ENCODE measurements at places on chromosomes 16 and 17.

DNA sequence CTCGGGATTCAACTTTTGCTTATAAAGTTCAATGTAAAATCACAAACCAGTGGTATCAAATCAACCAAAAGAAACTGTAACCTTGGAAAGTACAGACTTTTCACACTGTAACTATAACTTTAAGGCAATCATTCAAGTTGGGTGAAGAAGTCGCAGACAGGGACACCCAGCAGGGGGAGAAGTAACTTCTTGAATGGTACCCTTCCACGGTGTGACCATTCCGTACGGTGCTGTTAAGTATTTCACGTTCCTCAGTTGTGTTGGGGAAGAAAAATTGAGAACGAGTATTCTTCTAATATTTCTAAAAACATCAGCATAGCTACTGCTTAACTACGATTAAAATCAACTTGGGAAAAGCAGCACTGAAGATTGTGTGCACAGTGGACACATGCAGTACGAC, 55.8 kb downstream of the MYH10 start:
- DNase-seq = no peak

DNA sequence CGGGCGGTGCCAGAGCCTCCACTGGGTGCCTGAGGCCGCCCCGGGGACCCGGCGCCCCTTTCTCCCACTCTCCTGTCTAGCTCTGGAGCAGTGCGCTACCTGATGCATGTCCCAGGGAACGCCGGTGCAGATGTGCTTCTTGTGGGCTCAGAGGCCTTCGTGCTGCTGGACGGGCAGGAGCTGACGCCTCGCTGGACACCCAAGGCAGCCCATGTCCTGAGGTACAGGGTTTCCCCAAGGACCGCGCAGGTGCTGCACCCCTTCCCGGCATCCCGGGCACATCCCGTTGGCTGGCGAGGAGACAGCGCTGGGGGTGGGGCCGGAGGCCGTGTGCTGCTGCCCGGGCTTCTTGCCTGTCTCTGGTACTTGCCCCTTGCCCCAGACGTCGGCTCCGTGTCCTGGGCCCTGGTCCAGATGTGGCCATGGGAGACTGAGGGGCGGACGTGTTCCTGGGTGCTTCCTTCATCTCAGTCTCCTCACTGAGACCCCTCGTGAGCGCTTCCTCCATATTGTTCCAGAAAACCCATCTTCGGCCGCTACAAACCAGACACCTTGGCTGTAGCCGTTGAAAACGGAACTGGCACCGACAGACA, 12.5 kb downstream of the RGS11 start:
- DNase-seq = no peak

- DNase-seq = no peak
These were observed 5.2 kb upstream of the CDK3 start for GRCh38 chr17:75995385-75995925.

DNA sequence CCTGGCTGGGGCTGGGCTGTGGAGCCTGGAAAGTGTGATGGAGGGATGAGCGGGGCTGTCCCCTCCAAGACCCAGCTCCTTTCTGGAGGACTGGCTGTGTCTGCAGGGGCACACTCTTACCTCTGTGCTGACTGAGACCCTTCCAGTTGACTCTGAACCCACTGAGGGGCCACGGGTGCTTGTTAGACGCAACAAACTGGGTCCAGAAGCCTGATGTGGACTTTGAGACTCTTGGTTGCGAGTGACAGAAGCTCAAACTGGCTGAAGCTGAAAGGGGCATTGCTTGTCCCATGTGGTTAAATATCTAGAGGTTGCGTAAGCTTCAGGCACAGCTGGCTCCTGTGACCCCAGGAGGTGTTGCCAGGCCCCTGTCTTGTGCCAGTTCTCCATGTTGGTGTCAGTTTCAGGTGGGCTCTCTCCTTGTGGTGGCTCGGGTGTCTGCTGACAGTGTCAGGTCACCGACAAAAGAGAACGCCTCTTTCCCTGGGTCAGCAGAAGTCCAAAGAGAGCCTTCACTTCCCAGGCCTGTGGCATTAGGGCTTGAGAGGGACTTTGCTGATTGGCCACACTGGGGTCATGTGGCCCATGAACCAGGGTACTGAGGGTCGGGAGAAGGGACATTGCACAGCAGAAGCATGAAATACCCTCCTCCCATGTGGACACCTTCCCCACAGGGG, 16.7 kb downstream of the ADCY7 start:
- no peak for DNase-seq

DNA sequence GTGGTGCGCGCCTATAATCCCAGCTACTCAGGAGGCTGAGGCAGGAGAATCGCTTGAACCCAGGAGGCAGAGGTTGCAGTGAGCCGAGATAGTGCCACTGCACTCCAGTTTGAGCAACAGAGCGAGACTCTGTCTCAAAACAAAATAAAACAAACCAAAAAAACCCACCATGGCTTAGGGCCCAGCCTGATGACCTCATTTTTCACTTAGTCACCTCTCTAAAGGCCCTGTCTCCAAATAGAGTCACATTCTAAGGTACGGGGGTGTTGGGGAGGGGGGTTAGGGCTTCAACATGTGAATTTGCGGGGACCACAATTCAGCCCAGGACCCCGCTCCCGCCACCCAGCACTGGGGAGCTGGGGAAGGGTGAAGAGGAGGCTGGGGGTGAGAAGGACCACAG, 1.4 kb upstream of the STH start:
- DNase-seq = no peak

DNA sequence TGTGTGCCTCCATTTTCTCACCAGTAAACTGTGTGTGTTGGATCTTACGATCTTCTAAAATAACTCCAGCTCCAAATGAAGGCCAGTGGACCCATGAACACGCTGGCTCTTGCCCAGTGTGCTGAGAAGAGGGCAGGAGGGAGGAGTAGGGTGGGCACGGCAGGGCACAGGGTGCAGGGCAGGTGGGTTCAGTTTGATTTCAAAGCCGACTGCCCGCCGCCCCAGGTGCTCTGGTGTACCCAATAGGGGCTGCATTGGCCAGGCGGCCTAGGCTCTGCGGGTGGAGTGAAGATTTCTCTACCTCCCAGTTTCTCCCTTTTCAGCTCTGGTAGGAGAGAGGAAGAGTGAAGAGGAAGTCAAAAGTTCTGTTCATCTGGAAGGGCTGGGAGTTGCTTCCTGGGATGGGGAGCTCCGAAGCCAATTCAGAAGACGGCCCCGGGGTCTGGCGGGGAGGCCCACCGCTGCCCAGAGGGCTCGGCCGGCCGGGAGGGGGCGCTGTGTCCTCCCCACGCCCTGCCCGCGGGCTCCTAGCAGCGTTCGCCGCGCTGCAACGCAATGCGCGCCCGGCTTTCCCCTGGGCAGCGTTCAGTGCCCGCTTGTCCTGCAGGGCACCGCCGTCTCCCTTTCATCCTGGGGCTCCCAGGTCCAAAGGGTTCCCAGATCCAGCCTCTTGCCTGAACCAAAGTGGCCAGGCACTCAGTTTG, 1.1 kb upstream of the CRHR1 start:
- no peak for DNase-seq

GRCh38 chr16:10982465-10983150, 38.2 kb downstream of the CLEC16A start:
- no peak for DNase-seq

DNA sequence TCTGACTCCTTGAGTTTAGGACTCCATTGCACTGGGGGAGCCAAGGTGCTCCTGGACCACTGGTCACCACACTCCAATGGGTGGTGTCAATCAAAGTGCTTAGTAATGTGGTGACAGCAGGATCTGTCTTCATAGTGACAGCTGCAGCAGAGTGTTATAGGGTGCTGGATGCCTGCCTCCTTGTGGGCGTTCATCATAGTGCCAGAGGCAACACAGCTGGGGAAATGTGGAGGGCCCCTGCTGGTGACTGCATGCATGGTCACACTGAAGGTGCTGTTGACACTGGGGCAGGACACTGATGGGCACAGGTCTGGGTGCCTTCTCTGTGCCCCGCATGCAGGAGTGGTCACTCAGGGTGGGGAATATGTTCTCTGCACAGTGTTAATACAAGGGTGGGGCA, 177.5 kb upstream of the CDH8 start:
- DNase-seq = no peak

GRCh38 chr17:79455636-79456035, 155.2 kb downstream of the RBFOX3 start:
- no peak for DNase-seq

- DNase-seq = no peak
These were observed 12.4 kb downstream of the ZFPM1 start for GRCh38 chr16:88465387-88465983.

DNA sequence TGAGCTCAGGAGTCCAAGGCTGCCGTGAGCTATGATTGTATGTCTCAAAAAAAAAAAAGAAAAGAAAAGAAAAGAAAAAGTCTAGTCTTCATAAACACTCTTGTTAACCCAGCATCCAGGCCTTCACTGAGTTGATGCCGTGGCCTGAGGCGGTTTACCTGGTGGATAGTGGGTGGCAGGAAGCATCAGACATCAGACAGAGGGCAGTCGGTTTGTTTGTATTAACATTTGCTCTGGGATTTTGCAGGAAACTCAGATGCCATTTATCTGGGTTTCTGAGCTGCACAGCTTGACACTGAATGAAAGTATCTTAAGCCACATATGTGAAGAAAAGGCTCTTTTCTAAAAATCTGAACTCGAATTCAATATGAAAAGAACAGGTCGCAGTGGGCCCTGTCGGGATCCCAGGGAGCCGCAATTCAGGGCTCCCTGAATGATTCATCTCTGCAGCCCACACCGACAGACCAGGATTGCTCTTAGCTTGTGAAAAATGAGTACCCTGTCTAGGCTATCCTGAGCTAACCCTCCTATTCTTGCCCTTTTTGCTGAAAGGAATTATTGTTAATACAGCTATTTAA, 1.1 kb upstream of the DBNDD1 start:
- DNase-seq = no peak

DNA sequence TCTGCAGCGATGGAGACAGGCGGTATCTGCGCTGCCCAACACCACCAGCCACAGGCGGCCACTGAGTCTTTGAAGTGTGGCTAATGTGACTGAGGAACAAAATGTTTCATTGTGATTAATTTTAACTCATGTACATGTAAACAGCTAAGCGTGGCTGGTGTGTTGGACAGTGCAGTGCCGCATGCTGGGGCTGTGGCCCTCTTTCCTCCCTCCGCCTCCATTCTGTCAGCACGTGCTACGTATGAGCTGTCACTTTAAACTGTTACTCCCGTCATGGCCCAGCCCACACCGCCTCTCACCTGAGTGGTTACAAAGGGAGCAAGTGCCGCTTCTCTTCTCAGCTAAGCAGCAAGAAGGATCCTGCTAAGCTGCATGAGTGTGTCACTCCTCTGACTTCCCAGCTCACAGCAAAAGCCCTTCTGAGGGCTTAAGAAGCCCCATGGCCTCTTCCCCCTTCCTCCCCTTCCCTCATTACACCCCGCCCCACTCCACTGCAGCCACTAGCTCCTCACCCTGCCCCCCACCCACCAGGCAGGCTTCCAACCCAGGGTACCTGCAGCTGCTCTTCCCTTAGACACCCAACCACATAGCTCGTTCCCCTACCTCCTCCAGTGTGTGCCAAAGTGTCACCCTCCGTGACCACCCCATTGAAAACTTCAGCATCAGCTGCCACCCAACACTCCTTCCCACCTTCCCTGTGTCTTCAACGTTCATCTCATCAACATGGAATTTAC, 15.0 kb downstream of the HASPIN start:
- peak; percentile 9 for DNase-seq

DNA sequence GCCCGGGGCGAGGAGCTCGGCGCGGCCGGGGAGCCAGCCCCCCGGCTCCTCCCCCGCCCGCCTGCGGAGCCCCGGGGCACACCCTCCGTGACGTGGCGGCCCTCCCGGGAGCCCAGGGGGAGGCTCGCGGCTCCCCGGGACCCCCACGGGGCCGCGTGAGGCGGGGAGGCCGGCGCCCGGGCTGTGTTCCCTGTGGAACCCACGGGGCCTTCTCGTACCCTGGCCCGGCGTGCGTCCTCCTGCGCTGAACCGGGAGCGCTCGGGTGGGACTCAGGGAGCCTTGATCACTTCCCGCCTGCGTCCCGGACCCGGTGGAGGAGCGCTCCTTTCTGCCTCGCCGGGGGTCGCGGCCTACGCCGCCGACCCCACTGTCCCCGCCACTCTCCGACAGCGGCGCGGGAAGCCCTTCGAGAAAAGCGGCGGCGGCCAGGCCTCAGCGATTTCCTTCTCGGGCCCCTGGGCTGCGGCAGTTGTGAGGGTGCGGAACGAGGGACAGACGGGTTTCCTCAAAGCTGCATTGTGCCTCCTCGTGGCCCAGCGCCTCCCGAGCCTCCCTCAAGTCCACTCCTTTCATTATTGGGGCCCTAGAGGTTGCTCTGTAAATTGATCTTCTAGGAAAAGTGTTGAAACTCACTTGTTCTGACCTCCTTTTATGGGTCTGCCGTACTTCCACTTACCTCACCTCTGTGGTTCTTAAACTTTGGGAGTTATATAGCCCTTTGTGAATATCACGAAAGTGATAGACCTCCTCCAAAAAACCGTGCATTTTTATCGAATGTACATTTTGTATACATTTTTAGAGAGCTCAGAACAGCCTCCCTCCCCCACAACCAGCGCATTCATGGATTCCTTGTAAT, 597 bp downstream of the LIG3 start:
- DNase-seq = peak; percentile 12

- DNase-seq = no peak
These were observed 61.2 kb downstream of the CLEC16A start for GRCh38 chr16:11005611-11005975.
